Activated CD4-positive, alpha-beta T cell treated with anti-CD3 and anti-CD28 coated beads, Interleukin-2, amount 10 ng/mL, durations not matched to agents 24 days and 14 days (primary cell): ENCODE measurements at places on chromosomes 16 and 17. TPM values are rescaled to one million over a fixed set of nuclear protein-coding genes. Genes with fewer than 3 reads are reported as not detected.

Gene RHBDF1
- total RNA-seq: 0.26 and 0.76 TPM in 2 replicates

Gene CLN3
- 26.1 and 27.7 TPM in 2 replicates for total RNA-seq

Gene DNAH3
- total RNA-seq: 0.02 TPM in 1 of 2 replicates, not detected in the other

Gene MPHOSPH6
- 54.1 and 54.8 TPM in 2 replicates for total RNA-seq

Gene CA5A
- not detected in 2 replicates for total RNA-seq

Gene GNGT2
- total RNA-seq: 18.2 and 19.5 TPM in 2 replicates

Gene OR1F1
- not detected in 2 replicates for total RNA-seq

Gene OR3A2
- total RNA-seq: 0.26 and 1.0 TPM in 2 replicates

Gene SEZ6L2
- 0.26 and 0.61 TPM in 2 replicates for total RNA-seq

Gene TACO1
- total RNA-seq: 27.4 and 27.9 TPM in 2 replicates

Gene DPEP3
- not detected in 2 replicates for total RNA-seq

Gene OR1D2
- total RNA-seq: not detected in 2 replicates

Gene ZSWIM7
- 10.1 and 11.0 TPM in 2 replicates for total RNA-seq

Gene PMFBP1
- total RNA-seq: 0.21 TPM in 1 of 2 replicates, not detected in the other

Gene OR4D1
- total RNA-seq: 0.07 and 0.14 TPM in 2 replicates

Gene KRTAP2-4
- total RNA-seq: not detected in 2 replicates

Gene KCNG4
- not detected in 2 replicates for total RNA-seq

Gene MYH11
- 0.05 TPM in 1 of 2 replicates, not detected in the other for total RNA-seq

Gene ABCC6
- not detected in 2 replicates for total RNA-seq

Gene SNTB2
- 21.4 and 23.3 TPM in 2 replicates for total RNA-seq

Gene UBALD2
- total RNA-seq: 184 and 189 TPM in 2 replicates

Gene MSLN
- not detected in 2 replicates for total RNA-seq

Gene C17orf107
- total RNA-seq: 1.4 and 1.7 TPM in 2 replicates

Gene BAHCC1
- total RNA-seq: 0.05 TPM in 1 of 2 replicates, not detected in the other

Gene LRRC36
- total RNA-seq: 0.23 TPM in 1 of 2 replicates, not detected in the other

Gene HELZ
- 73.5 and 74.7 TPM in 2 replicates for total RNA-seq

Gene ABCC12
- total RNA-seq: not detected in 2 replicates

Gene SMIM5
- 0.14 and 0.38 TPM in 2 replicates for total RNA-seq

Gene LGALS9B
- not detected in 2 replicates for total RNA-seq

Gene POLR2A
- 226 and 230 TPM in 2 replicates for total RNA-seq

Gene IRX3
- 0.43 and 1.4 TPM in 2 replicates for total RNA-seq

Gene CCDC92B
- total RNA-seq: 0.14 TPM in 2 replicates

Gene KRTAP1-1
- total RNA-seq: not detected in 2 replicates

Gene MYH2
- total RNA-seq: not detected in 2 replicates

Gene CLEC19A
- not detected in 2 replicates for total RNA-seq

Gene CFAP119
- 4.0 and 4.2 TPM in 2 replicates for total RNA-seq

Gene TBX21
- 63.0 and 66.4 TPM in 2 replicates for total RNA-seq

Gene ZNF19
- 1.8 and 2.1 TPM in 2 replicates for total RNA-seq

Gene ZNF597
- 1.9 and 2.1 TPM in 2 replicates for total RNA-seq

Gene TEX14
- total RNA-seq: 0.07 TPM in 2 replicates

Gene PLA2G10
- not detected in 2 replicates for total RNA-seq
